ENCODE measurements at places on chromosomes 6 and 20.

DNA sequence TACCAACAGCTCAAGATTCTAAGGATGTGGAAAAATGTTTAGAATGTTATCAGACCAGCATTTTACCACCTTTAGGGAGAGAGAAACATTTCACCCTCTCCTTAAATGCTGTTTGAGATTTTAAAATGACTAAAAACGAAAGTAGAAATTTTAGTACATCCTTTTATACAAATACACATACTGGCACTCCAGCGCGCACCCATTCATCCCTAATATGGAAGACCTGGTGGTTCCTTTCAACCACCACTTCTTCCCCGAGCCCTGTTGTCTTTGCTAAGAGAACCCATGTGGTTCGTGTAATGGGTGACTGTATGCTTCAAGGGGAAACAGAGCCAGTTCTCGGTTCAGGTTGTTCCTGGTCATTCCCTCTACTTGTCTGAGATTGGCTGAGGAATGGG is 21.3 kb downstream of the SPATA2 start:
- no peak for DNase-seq

GRCh38 chr20:38350879-38351775 is 4.8 kb downstream of the LBP start:
- no peak for DNase-seq

DNA sequence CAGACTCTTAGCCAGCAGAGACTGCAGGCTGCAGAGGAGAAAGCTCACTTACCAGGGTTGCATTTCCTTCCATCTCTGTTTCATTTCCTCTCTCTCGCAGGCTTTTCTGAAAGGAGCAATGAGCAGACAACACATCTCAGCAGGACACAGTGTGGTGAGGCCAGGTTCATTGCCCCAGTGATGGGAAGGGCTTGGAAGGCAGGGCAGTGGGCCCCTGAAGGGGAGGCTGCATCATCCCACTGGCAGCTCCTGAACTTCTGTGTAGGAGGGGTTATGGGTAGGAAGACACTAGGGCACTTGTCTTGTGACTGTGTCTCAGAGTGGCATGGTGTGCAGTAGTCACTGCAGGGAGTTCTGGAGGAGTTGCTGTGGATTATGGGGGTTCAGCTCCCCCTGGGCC is 246.8 kb downstream of the QKI start:
- no peak for DNase-seq

- DNase-seq: no peak
These were observed 6.1 kb downstream of the THBD start for GRCh38 chr20:23043376-23043775.

- DNase-seq: no peak
These were observed 55.8 kb downstream of the FOXO3 start for GRCh38 chr6:108616544-108616943.

DNA sequence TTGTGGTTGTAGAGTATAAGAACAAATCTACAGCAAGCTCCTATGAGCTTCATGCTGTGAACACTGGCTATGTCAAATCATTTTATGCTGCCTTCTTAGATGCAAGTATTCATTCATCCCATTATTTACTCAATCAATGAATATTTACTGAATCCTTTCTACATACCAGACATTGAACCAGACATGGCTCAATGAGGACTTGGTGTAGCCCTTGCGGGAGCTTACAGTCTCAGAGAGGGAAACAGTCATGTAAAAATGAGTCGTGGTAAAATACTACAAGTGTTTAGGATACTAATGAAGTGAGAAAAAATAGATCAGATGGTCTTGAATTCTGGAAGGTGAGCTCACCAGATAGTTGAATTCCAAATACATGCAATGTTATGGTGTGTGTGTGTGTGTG is 44.8 kb upstream of the ENPP1 start:
- DNase-seq: no peak

GRCh38 chr6:34742094-34742493 is 15.2 kb upstream of the SNRPC start:
- DNase-seq: no peak

- DNase-seq: no peak
These were observed 18.8 kb downstream of the EYA2 start for GRCh38 chr20:46913329-46914044.

- DNase-seq: no peak
These were observed 55.3 kb downstream of the FAM50B start for GRCh38 chr6:3904518-3904917.

DNA sequence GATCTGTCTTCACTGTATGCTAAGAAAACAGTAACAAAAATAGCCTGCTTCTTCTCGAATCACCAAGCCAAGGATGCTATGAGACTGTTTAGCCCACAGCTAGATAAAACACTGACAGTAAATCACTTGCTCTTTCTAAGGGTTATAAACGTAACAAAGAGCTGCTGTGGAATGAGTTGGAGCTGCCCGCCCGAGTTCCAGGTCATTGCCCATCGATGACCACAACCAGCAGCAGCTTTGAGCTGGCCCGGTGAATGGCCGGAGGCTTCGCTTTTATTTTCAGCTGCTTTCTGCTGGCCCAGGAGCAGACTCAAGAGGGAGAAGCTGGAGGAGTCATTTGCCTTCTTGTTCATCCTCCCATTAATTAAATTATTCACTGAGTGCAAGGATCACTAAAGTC is 82.2 kb upstream of the CDH4 start:
- no peak for DNase-seq

DNA sequence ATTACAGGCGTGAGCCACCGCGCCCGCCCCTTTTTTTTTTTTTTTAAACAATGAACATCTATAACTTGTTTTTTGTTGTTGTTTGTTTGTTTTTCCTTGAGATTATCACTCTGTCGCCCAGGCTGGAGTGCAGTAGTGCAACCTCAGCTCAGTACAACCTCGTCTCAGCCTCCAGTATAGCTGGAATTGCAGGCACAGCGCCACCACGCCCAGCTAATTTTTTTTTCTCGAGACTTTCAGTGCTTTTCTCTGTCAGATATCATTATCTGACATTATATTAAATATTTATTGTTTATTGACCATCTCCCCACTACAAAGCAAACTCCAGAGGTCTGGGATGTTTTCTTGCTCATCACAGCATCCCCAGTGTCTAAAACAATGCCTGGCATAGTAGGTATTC is 2.3 kb upstream of the DLK2 start:
- no peak for DNase-seq
